ENCODE measurements at places on chromosomes 6 and 20.

DNA sequence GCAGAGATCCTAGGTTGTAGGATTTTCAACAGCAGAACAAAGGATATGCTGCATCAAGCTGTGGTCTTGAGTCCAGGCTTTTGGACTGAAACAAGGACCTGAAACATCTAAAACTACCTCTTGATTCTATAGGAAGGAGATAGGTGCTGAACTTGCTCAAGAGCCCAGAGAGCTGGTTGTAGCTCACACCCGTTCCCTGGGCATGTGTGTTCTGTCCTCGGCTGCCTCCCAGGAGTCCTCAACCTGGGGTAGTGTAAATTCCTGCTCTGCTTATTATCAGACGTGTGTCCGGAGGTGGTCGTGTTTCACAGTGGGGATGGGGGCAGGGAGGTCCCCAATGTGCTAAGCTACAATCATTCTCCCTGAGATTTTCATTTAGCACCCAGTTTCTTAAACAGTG, 4.8 kb downstream of the NOP56 start:
- ATAC-seq, result no peak

GRCh38 chr6:33720998-33721397, 9.5 kb upstream of the UQCC2 start:
- ATAC-seq, result no peak

DNA sequence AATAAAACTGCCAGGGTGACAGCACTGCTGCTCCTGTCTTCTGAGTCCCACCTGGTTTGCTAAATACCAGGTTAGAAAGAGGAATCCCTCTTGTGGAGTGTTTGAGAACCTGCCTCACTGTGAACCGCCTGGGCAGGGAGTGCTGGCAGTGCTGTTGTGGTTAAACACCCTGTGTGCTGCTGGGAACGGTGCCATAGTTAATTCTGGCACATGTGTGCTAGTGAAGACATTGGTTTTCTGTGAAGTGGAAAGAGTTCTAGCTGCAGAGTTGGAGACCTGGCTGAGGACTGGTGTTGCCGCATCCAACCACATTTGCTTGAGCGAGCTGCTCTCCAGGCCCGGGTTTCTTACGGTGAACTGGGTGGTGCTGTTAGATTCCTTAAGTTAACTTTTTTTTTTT, 72.7 kb downstream of the IGF2R start:
- peak; percentile 17 for ATAC-seq

- ATAC-seq, result no peak
These were observed 62.1 kb downstream of the NOL4L start for GRCh38 chr20:32522776-32523612.

DNA sequence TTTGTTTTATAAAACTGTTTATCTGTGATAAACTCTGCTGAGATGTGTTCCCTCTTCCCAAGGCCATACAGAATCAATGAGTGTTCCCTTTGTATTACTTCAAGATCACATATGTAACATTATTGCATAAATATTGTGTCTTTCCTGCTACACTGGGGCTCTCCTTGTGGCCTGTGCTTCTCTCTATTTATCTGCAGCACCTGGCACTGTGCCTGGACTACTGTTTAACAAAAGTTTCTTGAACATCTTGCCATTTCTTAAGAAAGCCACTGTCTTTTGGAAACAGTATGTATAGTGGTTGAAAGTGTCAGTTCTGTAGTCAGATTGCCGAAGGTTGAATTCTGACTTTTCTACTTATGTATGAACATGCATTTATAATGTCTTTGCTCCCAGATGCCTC, 169.0 kb upstream of the SCGN start:
- ATAC-seq, result no peak

DNA sequence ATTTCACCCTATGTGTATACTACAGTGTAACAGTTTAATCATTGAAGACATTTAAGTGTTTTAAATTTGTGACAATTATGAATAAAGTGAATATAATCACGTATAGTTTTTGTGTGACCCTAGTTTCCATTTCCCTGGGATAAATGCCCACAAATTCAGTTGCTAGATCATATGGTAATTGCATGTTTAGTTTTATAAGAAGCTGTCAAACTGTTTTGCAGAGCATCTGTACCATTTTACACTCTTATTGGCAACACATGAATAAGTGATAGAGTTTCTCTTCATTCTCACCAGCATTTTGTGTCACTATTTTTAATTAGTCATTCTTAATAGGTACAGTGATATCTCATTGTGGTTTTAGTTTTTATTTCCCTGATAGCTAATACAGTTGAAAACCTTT, 7.3 kb downstream of the VTA1 start:
- no peak for ATAC-seq

DNA sequence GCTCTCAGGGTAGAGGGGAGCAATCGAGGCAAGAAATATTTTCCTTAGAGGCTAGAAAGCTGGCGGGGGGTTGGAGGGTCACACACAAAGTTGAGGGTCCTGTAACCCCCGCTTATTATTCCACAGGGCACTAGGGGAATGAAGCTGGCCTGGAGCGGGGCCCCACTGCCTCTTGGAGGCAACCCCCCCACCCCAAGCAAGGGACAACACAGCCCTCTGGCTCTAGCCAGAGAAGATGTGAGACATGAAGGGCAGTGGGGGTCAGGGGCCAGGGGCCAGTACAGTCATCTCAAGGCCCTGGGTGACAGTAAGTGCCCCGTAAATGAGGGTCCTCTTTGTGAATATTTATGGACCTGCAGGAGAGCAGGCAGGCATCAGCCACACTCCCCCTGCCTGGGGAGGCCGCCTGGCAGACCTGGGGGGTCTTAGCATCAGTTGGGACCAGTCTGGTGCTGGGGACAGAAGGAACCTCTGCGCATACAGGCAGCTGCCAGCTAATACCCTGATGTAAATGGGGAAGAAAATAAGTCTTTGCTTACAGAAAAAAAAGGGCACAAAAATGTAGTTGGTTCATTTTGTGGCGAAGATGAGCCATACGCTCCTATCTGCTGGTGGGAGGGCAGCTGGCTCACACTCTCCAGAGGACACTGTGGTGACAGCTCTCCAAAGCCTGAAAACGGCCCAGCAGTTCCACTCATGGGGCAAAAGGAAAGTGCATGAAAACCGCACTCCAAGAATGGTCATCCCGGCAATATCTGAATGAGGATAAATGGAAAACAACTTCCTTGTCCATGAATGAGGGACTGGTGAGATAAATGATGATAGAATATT, 21.9 kb downstream of the SPATA2 start:
- no peak for ATAC-seq

- peak; percentile 10 for ATAC-seq
These were observed 92.5 kb downstream of the TCP11 start for GRCh38 chr6:35048631-35049083.

- no peak for ATAC-seq
These were observed 21.7 kb downstream of the CST9L start for GRCh38 chr20:23546435-23547144.

- ATAC-seq, result peak; percentile 52
These were observed 323.8 kb upstream of the JARID2 start for GRCh38 chr6:14921878-14922671.

GRCh38 chr20:36098364-36098763, 56.2 kb upstream of the EPB41L1 start:
- peak; percentile 60 for ATAC-seq

GRCh38 chr20:17317341-17317740, 90.5 kb downstream of the PCSK2 start:
- no peak for ATAC-seq

DNA sequence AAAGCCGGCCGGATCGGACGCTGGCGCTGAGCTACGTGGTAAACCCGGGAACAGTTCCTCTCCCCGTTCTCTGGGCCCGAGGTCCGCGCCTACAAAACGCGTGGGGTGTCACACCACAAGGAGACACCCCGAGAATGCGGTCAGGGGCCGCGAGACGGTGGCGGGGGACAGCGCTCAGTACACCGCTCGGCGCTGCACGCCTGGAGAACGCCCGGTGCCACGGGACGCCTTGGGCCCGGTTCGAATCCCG, 670 bp downstream of the NCOA5 start:
- ATAC-seq, result peak; percentile 52

DNA sequence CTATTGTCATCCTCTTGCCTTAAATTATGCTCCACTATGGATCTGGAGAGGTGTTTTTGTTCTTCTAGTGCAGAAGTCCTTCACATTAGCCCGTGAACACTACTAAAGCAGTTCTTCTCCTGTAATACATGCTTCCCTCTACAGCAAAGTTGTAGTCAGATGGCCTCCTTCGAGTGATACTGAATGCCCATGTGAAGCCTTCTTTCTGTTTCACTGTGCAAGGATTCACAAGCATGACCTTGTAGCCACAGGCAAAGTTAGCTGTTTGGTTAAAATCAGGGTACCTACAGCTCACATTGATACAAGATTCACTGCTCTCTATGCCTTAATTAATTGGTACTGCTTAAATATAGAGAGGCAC, 47.6 kb downstream of the ARHGAP18 start:
- ATAC-seq, result no peak

GRCh38 chr6:15615802-15616201, 47.0 kb downstream of the DTNBP1 start:
- no peak for ATAC-seq

DNA sequence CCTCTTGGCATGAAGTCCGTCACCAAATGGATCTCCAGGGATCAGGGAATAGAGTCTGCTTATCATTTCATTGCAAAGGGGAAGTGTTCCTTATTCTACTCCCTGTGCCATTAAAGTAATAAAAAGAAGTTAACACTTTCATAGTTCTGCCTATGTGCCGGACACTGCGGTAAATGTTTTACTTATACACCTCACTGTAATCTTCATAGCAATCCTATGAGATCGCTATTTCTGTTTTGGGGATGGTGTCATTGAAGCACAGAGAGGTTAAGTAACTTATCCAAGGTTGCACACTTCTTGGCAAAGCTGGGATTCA, 177.7 kb downstream of the TSHZ2 start:
- ATAC-seq, result no peak

DNA sequence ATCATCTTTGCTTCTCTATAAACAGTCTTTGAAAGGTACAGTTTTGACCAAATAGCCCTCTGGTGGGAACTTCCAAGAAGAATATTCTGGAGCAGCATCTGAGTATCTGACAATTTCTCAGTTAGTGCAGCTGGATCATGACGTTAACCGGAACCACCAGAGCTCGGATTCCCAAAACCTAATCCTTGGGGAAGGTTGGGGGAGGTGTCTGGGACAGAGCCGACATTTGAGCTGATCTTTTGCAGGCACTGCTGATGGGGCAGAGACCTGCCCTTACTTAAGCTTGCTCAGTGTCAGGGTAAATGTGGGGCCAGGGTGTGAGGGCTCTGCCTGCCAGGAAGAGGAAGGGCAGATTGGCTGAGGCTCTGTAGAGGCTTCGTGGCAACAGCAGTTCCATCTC, 416.6 kb downstream of the DHX35 start:
- ATAC-seq, result no peak

DNA sequence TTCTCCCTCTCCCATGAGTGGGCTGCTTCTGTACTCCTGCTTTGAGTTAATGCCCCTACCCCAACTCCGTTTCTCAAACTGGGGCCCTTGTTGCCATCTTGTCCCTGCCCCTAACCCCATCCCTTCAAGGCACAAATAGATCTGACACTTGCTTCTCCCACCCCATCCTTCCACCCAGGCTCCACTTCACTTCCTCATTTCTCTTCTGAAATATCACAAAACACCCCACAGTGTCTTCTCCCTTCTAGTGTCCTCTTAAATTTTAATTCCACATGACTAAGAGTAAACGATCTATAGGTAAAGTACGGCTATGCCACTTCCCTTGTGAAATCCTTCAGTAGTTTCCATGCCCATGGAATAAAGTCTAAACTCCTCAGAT, 571.6 kb upstream of the NOX3 start:
- ATAC-seq, result no peak

GRCh38 chr6:14863902-14864850, 381.7 kb upstream of the JARID2 start:
- no peak for ATAC-seq

- no peak for ATAC-seq
These were observed 5.7 kb upstream of the LAMP5 start for GRCh38 chr20:9508696-9509178.

DNA sequence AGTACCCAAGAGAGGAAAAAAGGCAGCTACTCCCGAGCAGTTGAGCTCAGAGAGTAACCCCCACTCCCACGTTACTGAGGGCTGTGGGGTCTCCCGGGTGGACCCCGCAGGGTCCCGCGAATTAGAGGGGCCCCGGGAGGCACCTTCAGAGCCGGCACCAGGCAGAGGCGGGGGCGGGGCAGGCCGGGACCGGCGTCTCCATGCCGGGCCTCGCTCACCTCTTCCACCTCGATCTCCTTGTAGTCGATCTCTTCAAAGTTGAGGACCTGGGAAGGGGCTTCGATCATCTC, 381 bp downstream of the MAP3K7 start:
- peak; percentile 20 for ATAC-seq

DNA sequence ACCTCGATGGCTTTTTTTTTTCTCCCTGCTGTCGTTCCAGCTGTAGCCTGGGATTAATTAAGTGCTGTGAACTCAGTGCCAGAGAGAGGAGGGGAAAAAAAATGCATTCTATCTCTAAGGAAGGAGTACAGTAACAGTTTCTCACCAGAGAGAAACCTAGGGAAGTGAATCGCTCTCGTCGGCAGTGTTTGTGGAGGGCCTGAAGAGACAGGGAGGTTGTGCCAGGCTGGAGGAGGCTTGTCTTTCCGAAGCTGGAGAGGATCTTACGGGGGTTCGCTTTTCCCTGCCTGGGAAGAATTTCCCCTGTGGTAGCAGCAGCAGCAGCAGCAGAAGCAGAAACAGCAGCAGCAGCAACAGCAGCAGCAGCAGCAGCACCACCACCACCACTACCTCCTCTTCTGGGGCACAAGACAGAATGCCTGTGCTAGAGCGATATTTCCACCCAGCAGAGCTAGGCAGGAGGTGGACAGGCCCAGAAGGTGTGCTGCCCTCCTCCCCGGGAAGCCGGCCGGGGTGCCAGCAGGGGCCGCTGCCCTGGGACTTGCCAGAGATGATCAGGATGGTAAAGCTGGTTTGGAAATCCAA, 186.5 kb downstream of the PDE7B start:
- ATAC-seq, result peak; percentile 17

- ATAC-seq, result no peak
These were observed 84.9 kb downstream of the BTBD9 start for GRCh38 chr6:38554700-38555413.

DNA sequence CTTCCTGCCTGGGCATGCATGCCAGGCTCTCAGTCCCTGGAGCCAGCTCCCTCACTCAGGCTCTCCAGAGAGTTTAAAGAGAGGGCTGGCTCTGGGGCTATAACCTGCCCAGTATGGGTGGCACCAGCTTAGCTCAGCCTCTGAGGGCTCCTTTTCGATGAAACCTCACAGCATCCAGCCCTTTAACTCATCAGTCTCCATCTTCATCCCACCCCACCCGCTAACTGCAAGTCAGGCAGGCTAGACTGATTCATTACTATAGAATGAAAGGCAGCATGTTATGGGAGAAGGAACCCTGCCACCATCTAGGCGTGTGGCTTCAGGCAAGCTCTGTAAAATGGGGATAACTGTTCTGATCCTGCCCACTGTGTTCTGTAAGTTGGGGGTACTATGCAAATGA, 53.5 kb downstream of the RAB44 start:
- ATAC-seq, result no peak
